AG08395 (cell line): ENCODE measurements at places on chromosomes 7 and 10.

GRCh38 chr7:143367972-143368371, 5.5 kb upstream of the FAM131B start:
- DNase-seq: peak; percentile 43

DNA sequence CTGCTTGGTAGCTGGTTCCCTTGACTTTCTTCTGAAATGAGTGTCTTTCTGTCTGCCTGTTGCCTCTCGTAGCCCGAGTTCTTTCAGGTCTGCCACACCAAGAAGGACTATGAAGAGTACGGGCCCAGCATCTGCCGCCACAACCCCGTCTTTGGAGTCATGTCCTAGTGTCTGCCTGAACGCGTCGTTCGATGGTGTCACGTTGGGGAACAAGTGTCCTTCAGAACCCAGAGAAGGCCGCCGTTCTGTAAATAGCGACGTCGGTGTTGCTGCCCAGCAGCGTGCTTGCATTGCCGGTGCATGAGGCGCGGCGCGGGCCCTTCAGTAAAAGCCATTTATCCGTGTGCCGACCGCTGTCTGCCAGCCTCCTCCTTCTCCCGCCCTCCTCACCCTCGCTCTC, 94.8 kb downstream of the ACTR3B start:
- no peak for DNase-seq

- DNase-seq: peak; percentile 27
Observed at GRCh38 chr7:106041140-106041717, 70.9 kb downstream of the SYPL1 start.

DNA sequence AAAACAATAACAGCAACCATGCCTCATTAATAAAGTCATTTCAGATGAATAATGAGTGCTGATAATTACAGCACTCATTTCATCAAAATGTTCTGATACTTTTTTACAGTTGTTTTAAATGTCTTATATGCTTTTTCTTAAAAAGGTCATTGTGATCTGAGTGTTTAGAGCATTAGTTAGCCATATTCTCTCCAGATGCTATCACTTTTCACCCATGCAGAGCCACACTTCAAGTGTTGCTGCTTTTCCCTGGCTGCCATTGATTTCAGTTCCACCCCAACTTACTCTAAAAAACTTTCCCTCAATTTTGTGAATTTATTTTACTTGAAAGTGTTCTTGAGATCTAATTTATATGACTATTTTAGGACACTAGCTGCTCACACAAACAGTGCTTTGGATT, 41.8 kb downstream of the NUP205 start:
- DNase-seq: no peak

- DNase-seq: peak; percentile 50
Observed at GRCh38 chr10:121927318-121927840, 452 bp downstream of the ATE1 start.

DNA sequence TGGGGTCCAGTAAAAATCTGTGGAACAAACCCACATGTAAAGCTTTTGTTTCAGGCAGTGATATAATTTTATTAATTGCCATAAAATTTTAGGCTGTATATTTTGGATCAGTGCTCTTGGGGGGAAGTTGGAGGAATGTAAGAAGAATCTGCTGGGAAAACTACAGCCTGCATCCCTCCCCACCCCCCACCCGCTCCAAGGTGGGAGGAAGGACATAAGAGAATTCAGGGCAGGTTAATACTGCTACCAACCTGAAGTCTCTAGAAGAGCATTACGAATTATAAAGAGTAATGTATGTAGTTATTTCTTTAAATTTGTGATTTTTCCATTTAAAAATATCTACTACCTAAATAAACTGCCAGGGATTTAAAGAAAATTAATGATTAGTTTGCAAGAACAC, 47.2 kb upstream of the GPR37 start:
- DNase-seq: no peak
